Adipocyte (in vitro differentiated cells): ENCODE measurements at places on chromosomes 3 and 15.

GRCh38 chr3:81741216-81741615 is 20.2 kb downstream of the GBE1 start:
- DNase-seq, result peak; percentile 47

- no peak for DNase-seq
These were observed 18.2 kb downstream of the C15orf62 start for GRCh38 chr15:40787991-40788390.

DNA sequence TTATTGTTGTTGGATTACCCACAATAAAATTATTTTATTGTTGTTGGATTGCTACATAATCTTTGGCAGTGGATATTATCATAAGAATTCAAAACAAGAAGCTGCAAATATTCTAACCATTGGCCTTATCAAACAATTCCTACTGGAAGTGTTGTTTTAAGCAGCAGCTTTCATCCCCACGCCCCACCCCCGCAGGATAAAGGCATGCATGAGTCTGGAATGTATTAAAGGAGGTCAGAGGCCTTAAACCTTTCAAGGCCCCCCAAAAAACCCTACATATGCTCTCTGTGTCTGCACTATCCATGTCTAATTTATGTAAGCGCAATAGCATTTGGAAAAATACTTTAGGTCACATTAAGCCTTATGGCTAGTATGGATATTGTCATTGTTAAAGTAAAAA is 23.1 kb downstream of the P3H2 start:
- no peak for DNase-seq

DNA sequence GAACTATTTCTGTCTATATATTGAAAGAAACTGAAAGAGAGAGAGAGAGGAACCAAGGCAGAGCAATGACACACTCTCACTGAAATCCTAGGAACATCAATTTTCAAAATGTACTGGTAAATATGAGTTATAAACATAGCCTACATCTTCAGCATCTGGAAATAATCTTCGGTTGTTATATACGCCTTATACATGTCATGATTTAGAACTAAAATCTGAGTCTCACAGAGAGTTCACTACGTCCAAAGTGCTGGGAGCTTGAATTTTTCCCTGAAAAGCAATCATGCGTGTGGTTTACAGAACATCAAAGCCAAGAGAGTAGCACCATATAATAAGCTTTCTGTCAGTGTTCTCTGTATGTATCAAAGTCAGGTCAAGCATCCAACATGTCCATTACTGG is 420.0 kb upstream of the CBLB start:
- DNase-seq, result peak; percentile 11

GRCh38 chr15:41323611-41324010 is 8.8 kb downstream of the OIP5 start:
- no peak for DNase-seq

DNA sequence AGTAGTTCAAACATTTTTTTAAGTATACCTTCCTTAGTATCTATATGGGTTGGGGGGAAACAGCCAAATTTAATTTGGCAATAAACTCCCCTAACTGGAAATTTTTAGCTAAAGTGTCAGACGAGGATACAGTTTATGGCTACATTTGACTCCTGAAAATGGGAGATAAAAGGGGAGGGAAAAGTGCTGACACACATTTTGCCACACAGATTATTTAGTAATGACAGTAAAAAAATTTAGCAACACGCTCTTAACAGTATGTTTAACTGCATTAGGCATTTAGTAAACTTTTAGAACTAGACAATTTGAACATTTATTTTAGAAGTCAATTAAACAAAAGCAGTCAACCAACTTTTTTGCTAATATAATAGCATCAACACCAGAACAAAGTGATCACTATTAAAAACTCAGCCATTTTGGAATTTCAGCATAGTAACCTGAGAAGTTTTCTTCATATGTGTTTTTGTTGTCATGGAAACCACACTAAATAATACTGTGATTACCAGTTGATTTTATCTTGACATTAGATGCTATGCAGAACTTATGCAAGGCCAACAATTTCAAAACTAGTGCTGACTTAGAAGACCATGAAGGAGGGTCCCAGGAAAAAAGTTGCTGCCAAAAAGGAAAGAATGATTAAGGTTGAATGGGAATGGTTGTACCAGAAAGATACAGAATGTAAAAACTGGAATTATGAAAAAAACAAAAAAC is 47.0 kb upstream of the TFG start:
- peak; percentile 79 for DNase-seq

DNA sequence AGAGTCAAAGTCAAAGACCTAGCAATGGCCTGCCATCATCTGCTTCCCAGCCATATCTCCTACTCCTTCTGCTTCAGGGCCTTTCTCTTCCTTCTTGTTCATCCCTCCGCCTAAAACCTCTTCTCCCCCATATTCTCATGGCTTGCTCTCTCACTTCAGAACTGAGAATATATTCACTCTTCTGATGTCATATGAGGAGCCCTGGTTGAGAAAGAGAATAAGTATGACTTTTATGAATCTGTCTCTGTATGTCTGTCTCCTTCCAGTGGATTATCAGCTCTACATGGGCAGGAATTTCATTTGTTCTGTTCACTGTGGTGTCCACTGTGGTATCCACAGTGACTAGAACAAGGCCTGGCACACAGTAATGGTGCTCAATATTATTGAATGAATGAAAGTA is 11.8 kb downstream of the ZNF592 start:
- no peak for DNase-seq
